Activated naive CD8-positive, alpha-beta T cell treated with anti-CD3 and anti-CD28 coated beads for 36 hours (primary cell): ENCODE measurements at places on chromosomes 3 and 15.

GRCh38 chr15:88489321-88489720 is 21.8 kb downstream of the MRPS11 start:
- DNase-seq: no peak
- no peaks in the 10 kb centered on the region for H3K36me3 ChIP-seq
- H3K4me1 ChIP-seq: no peaks in the 10 kb centered on the region
- no peak overlapping the region for H3K27ac ChIP-seq

DNA sequence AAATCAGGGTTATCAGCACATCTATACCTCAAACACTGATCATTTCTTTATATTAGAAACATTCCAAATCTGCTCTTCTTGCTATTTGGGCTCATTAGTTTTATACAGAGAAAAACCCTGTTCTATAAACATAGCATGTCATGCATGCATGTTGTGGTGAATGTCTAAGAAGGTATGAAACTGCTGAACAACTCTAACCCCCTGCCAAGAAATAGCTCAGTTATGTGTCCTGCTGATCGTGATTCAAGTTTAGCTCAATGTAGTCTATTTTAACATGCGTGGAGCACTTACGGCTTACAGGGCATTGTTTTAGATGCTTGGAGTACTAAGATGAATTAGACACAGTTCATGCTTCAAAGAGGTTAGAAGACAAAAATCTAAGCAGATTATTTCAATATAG is 35.8 kb downstream of the MYH15 start:
- DNase-seq: no peak
- H3K4me1 ChIP-seq: peaks cover 6% of the 10 kb centered on the region
- H3K36me3 ChIP-seq: no peaks in the 10 kb centered on the region
- no peak overlapping the region for H3K27ac ChIP-seq

- H3K36me3 ChIP-seq: no peaks in the 10 kb centered on the region
- no peak overlapping the region for H3K4me3 ChIP-seq
- DNase-seq: no peak
- H3K4me1 ChIP-seq: no peaks in the 10 kb centered on the region
- peaks cover 3% of the 10 kb centered on the region for H3K27me3 ChIP-seq
- H3K27ac ChIP-seq: no peak overlapping the region
These were observed 163.8 kb downstream of the EBLN2 start for GRCh38 chr3:73225146-73225855.

DNA sequence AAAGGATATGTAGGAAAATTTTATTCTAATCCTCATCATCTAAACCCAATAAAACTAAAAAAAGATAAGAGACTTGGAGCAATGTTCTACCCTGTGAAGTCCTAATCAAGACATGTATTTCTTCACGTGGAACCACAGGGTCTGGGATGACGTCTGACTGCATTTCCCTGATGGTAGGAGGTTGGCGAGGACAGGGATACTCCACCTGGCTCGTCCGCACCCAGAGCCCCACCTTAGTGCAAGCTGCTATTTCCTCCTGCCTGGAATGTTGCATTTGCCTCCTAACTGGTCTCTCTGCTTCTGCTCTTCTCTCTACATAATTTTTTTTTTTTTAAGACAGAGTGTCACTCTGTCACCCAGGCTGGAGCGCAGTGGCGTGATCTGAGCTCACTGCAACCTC is 57.7 kb upstream of the RASGRP1 start:
- DNase-seq: no peak
- no peak overlapping the region for H3K27ac ChIP-seq
- no peaks in the 10 kb centered on the region for H3K36me3 ChIP-seq
- H3K4me1 ChIP-seq: peaks cover 18% of the 10 kb centered on the region
- no peaks in the 10 kb centered on the region for H3K27me3 ChIP-seq
- H3K4me3 ChIP-seq: no peak overlapping the region

DNA sequence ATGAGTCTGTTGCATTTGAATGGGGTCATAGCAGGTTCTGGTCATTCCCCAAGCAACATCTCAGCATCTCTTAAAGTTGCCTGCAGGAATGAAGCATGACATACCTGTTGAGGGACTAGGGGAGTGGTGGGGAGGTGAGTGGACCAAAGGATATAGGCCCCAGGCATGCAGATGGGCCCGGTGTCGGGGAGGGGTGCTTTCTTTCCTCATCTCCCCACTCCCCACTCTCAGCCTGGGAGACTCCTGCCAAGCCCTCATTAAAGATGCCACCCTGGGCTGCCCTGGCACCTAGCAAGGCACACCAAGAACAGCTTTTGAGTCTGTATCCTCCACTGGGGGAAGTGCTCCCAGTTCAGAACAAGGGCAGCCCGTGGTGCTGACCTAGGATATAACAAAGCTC is 54.2 kb downstream of the GRIP2 start:
- peaks cover 7% of the 10 kb centered on the region for H3K36me3 ChIP-seq
- no peaks in the 10 kb centered on the region for H3K4me1 ChIP-seq
- H3K4me3 ChIP-seq: no peak overlapping the region
- no peaks in the 10 kb centered on the region for H3K27me3 ChIP-seq

DNA sequence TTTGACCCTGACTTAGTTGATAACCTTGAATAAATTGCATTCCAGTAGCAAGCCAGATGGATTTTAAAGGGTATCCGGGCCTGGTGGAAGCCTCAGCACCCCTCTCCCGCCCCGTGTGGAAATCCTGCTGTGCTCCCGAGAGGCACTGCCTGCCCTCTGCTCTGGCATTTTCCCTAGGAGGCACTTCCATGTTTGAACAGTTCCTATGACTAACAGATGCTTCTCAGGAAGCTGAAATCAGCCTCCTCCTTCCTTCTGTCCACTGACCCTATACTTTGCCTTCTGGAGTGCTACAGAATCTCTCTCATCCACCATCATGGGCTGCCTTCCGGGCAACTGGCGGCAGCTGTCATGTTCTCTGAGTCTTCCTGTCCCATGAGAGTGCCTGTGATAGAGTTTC is 90.8 kb downstream of the GABRG3 start:
- H3K4me1 ChIP-seq: no peaks in the 10 kb centered on the region
- no peak overlapping the region for H3K4me3 ChIP-seq
- H3K36me3 ChIP-seq: no peaks in the 10 kb centered on the region

DNA sequence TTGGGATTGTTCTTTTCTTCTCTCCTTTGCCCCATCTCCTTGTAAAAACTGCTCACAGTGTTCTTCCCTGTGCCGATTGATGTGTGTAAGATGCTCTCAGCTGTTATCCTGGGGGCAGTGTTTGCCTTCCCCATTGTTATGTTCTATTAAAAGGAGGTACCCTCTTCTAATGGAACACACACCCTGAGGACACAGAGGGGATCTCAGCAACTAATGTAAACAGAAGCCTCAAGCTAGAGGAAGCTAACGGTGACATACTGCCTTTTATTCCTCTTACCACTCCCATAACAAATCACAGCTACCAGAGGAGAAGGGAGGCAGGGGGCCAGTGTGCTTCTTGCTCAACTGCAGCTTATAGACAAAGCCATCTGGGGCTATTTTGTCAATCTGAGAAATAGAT is 2.2 kb downstream of the TAGLN3 start:
- H3K4me1 ChIP-seq: peaks cover 58% of the 10 kb centered on the region
- H3K27ac ChIP-seq: no peak overlapping the region
- H3K4me3 ChIP-seq: no peak overlapping the region
- no peaks in the 10 kb centered on the region for H3K27me3 ChIP-seq
- no peak for DNase-seq

GRCh38 chr3:151210676-151211381 is 7.8 kb upstream of the GPR171 start:
- no peak for DNase-seq
- H3K4me1 ChIP-seq: peaks cover 57% of the 10 kb centered on the region
- no peaks in the 10 kb centered on the region for H3K27me3 ChIP-seq
- peaks cover 22% of the 10 kb centered on the region for H3K36me3 ChIP-seq
- peak overlapping the region; percentile 88 for H3K27ac ChIP-seq

- H3K36me3 ChIP-seq: peaks cover 10% of the 10 kb centered on the region
- H3K4me3 ChIP-seq: no peak overlapping the region
- H3K27me3 ChIP-seq: no peaks in the 10 kb centered on the region
- no peak for DNase-seq
- H3K4me1 ChIP-seq: peaks cover 39% of the 10 kb centered on the region
These were observed 74.9 kb upstream of the SKOR1 start for GRCh38 chr15:67750371-67750770.

GRCh38 chr3:8210882-8211341 is 290.7 kb upstream of the LMCD1 start:
- no peak overlapping the region for H3K27ac ChIP-seq
- no peak overlapping the region for H3K4me3 ChIP-seq
- no peaks in the 10 kb centered on the region for H3K36me3 ChIP-seq
- no peak for DNase-seq

DNA sequence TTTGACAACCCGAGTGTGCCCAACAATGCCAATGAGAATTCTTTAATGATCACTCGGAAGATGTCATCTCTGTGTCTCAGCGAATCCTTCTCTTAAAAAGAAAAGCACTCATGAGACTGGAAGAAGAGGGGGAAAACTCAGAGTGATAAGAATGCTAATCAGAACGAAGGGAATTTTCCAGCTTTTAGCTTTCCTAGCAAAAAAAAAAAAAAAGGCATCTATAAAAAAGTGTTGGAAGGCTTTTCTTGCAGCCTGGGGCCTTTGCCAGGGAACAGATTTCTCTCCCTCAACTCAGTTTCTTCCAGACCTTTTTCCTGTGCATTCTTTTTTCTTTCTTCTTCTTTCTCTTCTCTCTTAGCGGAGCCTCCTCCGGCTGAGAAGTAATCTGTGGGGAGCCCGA is 80.5 kb upstream of the NEO1 start:
- no peak overlapping the region for H3K4me3 ChIP-seq
- no peak overlapping the region for H3K27ac ChIP-seq
- H3K4me1 ChIP-seq: no peaks in the 10 kb centered on the region
- no peaks in the 10 kb centered on the region for H3K36me3 ChIP-seq
- H3K27me3 ChIP-seq: peaks cover 40% of the 10 kb centered on the region

DNA sequence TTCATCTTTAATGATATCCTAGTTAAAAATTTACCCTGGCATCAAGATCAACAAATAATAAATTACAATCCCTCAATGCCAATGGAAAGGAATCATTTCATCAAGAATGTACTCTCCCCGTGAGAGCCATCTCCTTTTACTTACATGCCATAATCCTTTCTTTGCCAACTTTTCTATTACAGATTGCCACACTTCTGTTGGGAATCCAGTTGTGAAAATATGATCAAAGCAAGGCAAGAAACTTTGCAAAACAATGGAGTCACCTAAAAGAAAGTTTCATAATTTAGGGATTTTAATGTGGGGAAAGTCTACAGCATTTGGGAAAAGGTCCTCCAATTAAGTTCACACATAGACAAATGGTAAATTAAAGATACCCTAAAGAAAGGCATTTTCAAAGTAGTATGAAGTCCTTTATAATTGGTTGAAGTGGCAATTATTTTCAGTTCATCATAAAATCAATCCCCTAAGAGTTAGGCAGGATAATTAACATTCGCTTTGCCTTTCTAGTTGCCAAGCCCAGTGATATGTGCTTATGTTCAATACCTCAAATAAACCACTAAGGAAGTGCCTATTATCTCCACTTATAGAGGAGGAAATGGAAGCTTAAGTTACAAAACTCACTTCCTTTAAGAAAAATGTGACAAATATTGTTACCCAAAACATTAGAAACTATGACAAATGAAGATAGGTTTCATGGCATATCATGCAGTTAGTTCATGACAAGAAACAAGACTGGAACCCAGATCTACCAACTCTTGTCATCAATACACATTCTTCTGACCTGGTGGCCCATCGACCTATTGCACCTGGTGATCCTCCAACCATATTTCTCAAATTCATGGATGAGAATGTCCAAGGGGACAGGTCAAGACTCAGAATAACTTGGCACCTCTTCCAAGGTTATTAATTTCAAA is 49.1 kb downstream of the TRANK1 start:
- H3K27me3 ChIP-seq: no peaks in the 10 kb centered on the region
- peak overlapping the region; percentile 60 for H3K27ac ChIP-seq
- H3K4me1 ChIP-seq: peaks cover 42% of the 10 kb centered on the region
- no peak overlapping the region for H3K4me3 ChIP-seq
- peaks cover 51% of the 10 kb centered on the region for H3K36me3 ChIP-seq

DNA sequence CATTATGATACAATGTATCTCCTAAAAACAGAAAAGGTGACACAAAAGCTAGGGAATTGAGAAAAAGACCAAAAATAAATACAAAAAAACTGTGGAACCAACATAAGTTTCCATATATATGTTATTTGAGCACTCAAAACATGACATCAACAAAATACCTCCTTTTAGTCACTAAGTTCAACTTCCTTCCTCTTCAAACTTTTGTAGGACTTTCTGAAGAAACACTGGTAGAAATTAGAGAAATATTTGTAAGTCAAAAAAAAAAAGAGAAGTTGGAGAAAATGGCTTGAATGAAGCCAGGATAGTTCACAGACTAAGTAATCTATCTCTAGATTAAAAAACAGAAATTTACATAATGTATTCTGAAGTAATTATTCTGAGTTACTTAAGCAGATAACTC is 208.4 kb upstream of the ALCAM start:
- no peak overlapping the region for H3K27ac ChIP-seq
- H3K4me3 ChIP-seq: no peak overlapping the region

DNA sequence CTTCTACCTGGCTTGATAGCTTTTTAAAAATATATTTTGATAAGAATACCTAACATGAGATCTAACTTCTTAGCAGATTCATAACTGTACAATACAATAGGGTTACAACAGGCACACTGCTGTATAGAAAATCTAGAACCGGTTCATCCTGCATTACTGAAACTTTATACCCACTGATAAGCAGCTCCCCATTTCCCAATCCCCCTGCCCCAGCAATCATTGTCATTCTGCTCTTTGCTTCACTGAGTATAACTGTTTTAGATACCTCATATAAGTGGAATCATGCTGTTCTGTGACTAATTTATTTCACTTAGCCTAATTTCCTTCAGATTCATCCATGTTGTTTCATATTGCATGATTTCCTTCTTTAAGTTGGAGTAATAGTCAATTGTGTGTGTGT is 906.0 kb downstream of the GBE1 start:
- H3K27ac ChIP-seq: no peak overlapping the region
- DNase-seq: no peak
- H3K27me3 ChIP-seq: no peaks in the 10 kb centered on the region
- no peaks in the 10 kb centered on the region for H3K36me3 ChIP-seq

DNA sequence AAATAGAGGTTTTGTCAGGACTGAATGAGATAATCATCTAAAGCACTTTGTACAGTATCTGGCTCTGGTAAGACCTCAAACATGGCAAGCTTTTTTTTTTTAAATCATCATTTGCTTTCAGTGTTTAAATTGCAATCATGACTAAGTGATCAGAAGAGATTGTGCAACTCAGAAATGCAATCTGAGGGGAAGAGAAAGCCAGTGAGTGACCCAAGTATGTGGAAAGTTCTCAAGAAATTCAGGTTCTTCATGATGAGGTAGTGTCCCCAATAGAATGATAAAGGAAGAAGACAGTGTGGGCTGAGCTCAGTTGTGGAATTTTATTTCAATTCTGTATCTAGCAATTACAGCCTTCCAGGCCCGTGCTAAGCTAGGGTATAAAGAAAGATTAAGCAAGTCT is 132.2 kb upstream of the TBC1D5 start:
- no peaks in the 10 kb centered on the region for H3K4me1 ChIP-seq
- H3K4me3 ChIP-seq: no peak overlapping the region
- H3K27ac ChIP-seq: no peak overlapping the region
- no peaks in the 10 kb centered on the region for H3K36me3 ChIP-seq
- no peaks in the 10 kb centered on the region for H3K27me3 ChIP-seq
- DNase-seq: no peak

GRCh38 chr3:69201658-69202057 is 79.3 kb upstream of the LMOD3 start:
- no peak overlapping the region for H3K27ac ChIP-seq
- peaks cover 74% of the 10 kb centered on the region for H3K4me1 ChIP-seq
- no peak overlapping the region for H3K4me3 ChIP-seq
- peaks cover 32% of the 10 kb centered on the region for H3K36me3 ChIP-seq
